ENCODE measurements at places on chromosomes 16 and 17.

- no peak for DNase-seq
Observed at GRCh38 chr17:74198694-74199093, 4.8 kb upstream of the RPL38 start.

DNA sequence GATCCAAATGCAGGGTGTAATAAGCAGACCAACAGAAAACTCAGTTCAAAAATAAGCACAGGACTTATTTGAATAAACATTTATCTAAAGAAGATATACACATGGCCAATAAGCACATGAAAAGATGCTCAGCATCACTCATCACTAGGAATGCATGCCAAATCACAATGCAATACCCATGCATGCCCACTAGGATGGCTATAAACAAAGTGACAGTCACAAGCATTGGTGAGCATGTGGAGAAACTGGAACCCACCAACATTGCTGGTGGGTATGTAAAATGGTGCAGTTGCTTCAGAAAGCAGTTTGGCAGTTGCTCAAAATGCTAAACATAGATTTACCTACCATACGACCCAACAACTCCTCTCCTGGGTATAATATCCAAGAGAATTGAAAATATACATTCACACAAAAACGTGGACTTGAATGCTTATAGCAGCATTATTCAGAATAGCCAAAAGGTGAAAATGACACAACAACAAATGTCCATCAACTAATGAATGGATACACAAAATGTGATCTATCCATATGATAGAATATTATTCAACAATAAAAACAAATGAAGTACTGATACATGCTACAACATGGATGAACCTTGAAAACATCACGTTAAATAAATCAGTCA, 20.1 kb downstream of the UBE2O start:
- no peak for DNase-seq

- no peak for DNase-seq
Observed at GRCh38 chr16:50207652-50208051, 54.5 kb downstream of the TENT4B start.

- DNase-seq: no peak
Observed at GRCh38 chr16:49734331-49734730, 121.6 kb downstream of the ZNF423 start.

DNA sequence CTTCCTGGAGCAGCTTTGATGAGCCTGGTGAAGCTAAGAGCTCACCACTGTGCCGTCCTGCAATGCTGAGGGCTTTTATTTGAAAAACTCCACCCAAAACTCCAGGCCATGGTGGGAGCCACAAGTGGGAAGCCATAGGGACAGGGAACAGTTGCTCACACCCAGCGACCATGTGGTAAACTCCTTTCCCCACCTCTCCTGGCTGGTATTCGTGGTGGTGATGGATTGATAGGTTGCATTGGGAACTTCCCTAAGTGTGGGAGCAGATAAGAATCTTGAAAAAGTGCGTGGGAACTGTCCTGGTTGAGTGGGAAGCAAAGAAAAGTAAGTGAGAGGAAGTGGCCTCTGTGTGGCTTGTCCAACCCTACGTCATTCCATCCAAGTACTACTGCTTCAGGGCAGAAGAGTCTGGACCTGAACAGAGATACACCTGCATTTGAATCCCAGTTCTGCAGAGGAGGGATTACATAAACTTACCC, at the start of gene CCL1:
TSS of gene CCL1 (minus strand) at position 51 of the 479 bp plus-strand sequence. CDS start 72 bp downstream, outside the sequence.
- no peak for DNase-seq

DNA sequence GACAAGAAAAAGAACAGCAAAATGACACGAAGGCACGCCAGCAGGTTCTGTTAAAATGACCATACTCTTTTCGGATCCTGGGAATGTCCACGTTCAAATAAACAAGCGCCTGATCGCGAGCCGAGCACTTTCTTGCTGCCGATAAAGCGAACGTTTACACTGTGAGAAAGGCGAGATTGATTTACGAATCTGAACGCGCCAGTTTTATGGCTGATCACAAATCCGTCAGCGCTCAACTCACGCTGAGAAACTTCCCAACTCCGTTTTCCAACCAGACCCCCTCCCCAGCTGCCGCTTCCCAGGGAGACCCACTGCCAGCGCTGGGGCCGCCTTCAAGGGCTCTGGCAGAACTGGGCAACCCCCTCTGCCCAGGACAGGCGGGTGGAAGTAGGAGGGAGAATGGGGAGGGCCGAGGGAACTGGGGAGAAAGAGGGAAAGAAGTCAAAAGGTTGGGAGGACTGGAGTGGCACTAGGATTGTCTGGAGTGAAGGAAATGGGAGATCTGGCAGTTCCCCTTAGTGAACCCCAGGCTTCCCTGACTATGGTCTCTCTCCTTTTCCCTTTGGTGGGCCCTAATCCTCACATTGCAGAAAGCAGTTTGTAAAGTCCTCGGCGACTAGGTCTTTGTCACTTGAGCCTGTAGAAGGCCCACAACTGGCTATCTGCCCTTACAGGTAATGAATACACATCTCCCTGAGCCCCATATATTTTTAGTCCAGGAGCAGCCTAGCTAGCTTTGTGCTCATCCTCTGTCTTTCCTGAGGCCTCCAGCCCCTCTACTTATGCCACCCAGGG, 6.9 kb downstream of the HOXB4 start:
- no peak for DNase-seq

GRCh38 chr17:18025241-18025944, 13.6 kb downstream of the ATPAF2 start:
- no peak for DNase-seq

DNA sequence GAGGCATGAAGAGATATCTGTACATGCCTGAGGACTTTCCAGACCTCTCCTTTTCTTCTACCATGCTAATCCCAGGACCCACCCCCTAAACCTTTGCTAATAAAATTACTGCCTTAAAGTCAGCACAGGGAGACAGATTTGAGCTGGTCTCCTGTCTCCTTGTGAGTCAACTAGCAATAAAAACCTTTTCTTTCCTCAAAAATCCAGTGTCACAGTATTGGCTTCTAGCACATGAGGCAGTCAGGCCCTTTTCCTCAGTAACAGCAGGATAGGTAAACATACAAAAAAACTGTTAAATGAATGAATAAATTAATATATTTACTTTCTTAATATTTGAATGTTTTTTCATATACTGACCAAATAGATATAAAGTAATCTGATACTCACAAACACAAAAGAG, 41.3 kb downstream of the ABCA10 start:
- no peak for DNase-seq

DNA sequence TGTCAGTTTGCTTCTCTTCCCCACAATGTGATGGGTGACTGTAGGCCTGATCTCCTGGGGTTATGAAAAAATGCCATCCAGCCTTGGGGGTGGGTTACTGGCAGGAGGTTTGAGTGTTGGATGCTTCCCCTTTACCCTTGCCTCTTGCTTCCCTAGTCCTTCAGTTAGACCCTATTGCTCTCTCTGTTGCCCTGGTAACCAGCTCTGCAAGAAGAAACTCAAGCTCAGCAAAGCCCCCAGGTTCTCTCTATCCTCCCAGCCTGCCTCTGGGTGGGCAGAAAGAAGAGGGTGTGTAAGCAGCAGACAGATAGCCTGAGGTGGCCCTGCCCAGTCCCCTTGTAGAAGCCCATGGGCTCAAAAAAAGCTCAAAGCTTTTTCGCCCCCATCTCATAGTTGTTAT, 2.8 kb upstream of the RAPGEFL1 start:
- no peak for DNase-seq

DNA sequence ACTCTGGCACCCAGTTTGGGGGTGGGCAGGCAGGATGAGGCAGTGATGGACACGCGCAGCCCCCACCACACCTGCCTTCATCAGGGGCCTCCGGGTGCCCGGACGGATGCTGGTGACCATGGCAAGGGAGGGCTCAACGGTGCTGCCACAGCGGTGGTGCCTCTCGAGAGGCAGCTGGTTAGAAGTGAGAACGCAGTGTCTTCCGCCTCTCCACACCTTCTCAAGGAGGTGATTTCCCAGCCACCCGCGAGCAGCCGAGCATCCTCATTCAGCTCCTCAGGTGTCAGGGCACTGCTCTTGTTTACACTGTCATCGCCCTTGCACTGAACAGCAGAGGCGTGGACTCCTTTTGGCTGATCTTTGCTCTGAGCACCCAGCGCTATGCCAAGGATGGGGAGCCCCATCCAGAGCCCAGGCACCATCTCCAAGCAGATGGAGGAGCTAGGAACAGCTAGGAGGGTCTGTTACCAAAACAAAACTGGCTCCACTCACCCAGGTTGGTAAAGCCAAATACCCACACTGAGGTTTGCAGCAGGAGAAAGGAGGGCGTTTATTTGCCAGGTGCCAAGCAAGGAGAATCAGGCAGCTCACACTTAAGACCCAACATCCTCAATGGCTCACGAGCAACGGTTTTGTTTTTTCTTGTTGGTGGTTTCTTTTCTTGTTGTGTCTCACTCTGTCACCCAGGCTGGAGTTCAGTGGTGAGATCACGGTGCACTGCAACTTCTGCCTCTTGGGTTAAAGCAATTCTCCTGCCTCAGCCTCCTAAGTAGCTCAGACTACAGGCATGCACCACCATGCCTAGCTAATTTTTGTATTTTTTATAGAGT, 174.3 kb upstream of the TNRC6C start:
- DNase-seq: peak; percentile 64

GRCh38 chr17:45845376-45846185, 900 bp downstream of the SPPL2C start:
- no peak for DNase-seq

DNA sequence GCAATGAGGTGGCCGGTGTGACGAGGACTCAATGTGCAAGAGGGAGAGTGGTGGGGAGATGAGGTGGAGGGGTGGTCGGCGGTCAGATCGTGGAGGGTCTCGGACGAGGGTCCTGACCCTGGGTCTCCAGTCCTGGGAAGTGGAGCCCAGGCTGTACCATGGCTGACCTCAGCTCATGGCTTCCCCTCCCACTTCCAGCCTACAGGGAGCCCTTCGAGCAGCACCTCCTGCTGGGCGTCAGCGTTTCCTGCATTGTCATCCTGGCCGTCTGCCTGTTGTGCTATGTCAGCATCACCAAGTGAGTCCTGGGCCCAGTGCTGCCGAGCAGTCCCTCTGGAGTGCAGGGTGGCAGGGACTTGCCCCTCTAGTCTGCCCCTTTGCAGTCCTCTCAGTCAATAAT, 41.8 kb downstream of the IL4R start:
- DNase-seq: peak; percentile 61

DNA sequence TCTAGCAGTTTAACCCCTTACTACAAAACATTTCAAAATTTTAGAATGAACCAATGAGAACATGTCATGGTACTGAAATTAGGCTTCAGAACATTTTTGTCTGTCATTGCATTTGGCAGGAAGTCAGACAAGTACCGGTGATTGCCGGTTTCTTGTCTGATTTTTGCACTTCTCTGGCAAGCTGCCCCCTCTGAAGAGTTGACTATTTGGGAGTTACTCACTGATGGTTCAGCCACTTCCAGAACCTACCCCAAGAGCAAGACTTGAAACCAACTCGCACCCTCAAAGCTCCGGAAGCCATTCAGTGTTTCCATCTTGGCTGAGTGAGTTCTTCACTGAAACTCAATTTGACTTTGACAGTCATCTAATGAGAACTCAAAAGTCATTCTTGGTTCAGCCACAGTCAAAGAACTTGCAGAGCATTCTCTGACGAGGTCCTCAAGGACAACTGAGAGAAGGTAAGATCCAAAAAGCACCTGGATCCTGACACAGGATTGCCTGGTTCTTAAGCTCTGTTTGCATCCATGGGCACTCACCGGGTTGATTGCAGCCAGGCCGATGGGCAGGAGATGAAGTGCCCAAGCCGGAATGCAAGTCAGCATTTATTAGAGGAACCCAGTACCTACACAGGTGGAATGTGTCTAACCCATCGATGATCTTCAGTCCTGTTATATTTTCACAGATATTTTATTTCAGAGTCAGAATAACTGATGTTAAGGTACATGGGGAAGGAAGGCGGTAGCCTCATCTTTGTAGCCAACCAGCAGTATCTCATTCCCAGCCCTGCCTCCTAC, 93.6 kb downstream of the USP22 start:
- no peak for DNase-seq

- no peak for DNase-seq
Observed at GRCh38 chr16:48292452-48292851, 45.1 kb upstream of the ABCC11 start.

DNA sequence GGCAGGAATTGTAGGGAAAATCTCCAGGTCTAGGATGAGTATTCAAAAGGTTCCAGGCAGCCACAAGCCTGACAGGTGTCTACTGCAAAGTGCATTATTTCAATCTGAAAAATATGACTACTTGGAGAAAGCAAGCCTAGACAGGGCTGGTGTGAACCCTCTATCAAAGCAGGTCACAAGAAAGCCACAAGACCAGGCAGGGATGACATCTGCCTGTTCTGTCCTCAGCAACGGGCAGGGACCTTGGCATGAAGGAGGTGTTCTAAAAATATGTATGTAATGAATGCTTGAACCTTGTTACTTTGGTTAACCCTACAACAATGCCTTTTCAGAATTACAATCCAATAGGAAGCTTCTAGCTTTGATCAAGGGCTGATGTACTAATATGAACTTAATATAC, 1.2 kb upstream of the COX6A2 start:
- no peak for DNase-seq

DNA sequence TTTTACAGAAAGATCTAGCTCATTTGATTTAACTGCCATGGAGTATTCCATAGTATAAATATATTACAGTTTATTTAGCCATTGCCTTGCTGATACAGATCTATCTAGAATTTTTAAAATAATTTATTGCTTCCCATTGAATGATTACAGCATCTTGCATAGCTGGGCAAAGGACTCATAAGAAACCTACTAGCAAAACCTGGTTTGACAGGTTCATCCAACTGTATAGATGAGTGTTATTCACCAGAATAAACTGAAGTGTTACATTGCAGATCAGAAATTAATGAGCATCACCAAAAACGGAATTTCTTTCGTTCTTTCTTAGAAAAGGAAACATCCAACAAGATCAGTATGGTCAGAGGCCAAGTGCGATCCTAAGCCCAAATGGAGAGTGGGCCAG, 202.2 kb upstream of the CACNG5 start:
- DNase-seq: no peak

- DNase-seq: no peak
Observed at GRCh38 chr16:66658143-66658859, 38.2 kb downstream of the CMTM4 start.

GRCh38 chr17:50079334-50080095, 15.6 kb upstream of the PDK2 start:
- DNase-seq: no peak

GRCh38 chr16:65106757-65107156, 15.1 kb downstream of the CDH11 start:
- DNase-seq: no peak

DNA sequence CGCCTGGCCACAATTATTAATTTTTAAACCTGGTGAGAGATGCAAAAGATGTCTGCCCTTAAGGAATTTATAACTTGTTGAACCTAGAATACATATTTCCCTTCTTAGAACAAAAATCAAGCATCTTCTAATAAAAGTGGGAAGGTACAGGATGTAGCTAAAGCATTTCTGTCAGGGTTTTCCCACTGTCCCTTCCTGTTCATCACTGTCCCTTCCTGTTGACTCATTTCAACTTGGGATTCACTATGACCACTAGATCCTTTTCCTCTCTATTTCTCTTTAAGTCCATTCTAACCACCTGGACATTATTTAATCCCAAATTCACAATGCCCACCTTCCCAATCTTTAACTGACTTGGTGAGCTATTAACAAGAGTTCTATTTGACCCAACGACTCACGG, 33.9 kb upstream of the CDRT4 start:
- DNase-seq: no peak
